Chondrocyte (in vitro differentiated cells): ENCODE measurements at places on chromosomes 4 and X. TPM values are rescaled to one million over a fixed set of nuclear protein-coding genes. Genes with fewer than 3 reads are reported as not detected.

IGSF1 gene
- 2.8 to 3.9 TPM (median 3.5 TPM) in 3 replicates for total RNA-seq

DNA sequence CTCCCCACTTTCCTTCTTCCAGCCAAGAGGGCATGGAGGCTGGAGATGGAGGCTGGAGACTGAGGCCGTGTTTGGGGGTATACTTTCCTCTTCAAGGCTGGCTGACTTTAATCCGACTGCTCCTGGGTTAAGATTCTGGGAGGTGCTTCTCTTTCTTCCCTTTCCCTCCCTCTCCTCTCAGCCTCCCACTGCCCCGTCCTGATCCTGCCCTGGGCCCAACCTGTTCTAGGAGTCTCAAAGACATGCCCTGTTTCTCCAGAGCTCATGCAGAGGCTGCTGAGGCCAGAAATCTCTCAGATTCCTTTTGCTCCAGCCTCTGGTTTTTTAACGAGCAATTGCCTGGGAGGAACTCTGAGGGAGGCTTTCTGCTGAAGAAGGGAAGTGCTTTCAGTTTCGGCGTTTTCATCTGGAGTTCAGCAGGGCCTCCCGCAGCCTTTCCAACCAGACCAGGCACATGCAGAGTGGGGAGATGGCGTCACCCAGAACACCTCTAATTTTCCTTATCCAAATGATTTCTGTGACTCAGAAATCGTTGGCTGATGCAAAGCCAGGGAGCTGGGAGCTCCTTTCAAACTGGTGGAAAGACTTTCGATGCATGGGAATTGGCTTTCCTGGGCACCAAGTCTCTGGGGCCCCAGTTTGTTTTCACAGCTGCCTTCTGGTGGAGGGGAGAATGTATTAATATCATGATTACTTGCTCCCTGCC, 34.5 kb upstream of the FAM9C start:
- H3K4me3 ChIP-seq = peak overlapping the region; percentile 51
- H3K36me3 ChIP-seq = no peaks in the 10 kb centered on the region
- peaks cover 54% of the 10 kb centered on the region for H3K4me1 ChIP-seq
- DNase-seq = no peak

DNA sequence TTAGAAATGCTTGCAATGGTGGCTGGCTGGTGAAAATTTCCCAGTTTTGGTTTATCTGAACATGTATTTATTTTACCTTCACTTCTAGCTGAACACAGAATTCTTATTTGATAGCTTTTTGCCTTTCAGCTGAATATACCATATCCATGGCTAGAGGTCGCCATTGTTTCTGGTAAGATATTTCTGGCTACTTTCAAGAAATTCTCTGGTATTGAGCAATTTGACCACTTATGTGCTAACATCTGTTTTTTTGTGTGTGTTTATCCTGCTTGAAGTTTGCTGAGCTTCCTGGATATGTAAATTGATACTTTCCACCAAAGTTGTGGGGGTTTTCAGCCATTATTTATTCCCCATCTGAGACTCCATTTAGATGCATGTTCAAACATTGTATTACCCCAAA, 75.4 kb downstream of the FBXW7 start:
- DNase-seq = no peak
- no peaks in the 10 kb centered on the region for H3K27me3 ChIP-seq

GRCh38 chrX:119266364-119266995, 30.4 kb downstream of the PGRMC1 start:
- H3K27me3 ChIP-seq = peaks cover 2% of the 10 kb centered on the region
- H3K36me3 ChIP-seq = no peaks in the 10 kb centered on the region
- no peak for DNase-seq
- H3K4me1 ChIP-seq = peaks cover 5% of the 10 kb centered on the region
- H3K27ac ChIP-seq = no peak overlapping the region

VCX gene
- total RNA-seq = 0.53 TPM in 1 of 3 replicates, not detected in the others
